ENCODE measurements at places on chromosomes 7 and 10.
A peak's percentile ranks its signal among the peaks of the same experiment; 100 is the strongest.

- H3K36me3 ChIP-seq: peaks cover 26% of the 10 kb centered on the region
- H3K4me3 ChIP-seq: peak overlapping the region; percentile 93
- H3K27ac ChIP-seq: peak overlapping the region; percentile 91
- peaks cover 3% of the 10 kb centered on the region for H3K4me1 ChIP-seq
- H3K27me3 ChIP-seq: no peaks in the 10 kb centered on the region
These were observed 666 bp downstream of the HNRNPF start for GRCh38 chr10:43408331-43408709.

GRCh38 chr7:88599528-88599927 is 160.0 kb upstream of the ZNF804B start:
- peak; percentile 1 for DNase-seq
- H3K27me3 ChIP-seq: no peaks in the 10 kb centered on the region
- no peaks in the 10 kb centered on the region for H3K4me1 ChIP-seq
- no peak overlapping the region for H3K27ac ChIP-seq

DNA sequence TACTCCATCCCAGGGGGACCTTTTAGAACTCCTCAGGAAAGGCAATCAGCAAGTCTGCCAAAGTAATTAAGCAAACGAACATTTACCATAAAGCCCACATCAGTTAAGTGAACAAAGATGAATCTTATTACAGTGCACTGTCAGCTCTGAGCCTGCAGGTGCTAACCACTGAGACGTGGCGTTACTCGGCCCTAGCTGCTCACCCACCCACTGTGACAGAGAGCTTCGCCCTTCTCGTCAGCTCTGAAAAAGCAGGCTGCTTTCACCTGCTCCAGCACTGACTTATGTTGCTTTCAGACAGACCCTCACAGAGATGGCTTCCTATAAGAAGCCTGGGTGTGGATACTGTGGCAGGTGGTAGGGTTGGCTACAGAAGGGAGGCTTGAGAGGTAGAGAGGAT is 57.7 kb upstream of the KCNIP2 start:
- H3K4me1 ChIP-seq: peaks cover 8% of the 10 kb centered on the region
- no peak overlapping the region for H3K4me3 ChIP-seq
- H3K27ac ChIP-seq: no peak overlapping the region
- no peaks in the 10 kb centered on the region for H3K27me3 ChIP-seq

GRCh38 chr10:116669832-116670644 is 49.3 kb downstream of the PNLIPRP2 start:
- no peak overlapping the region for H3K27ac ChIP-seq
- peaks cover 11% of the 10 kb centered on the region for H3K4me1 ChIP-seq
- no peaks in the 10 kb centered on the region for H3K36me3 ChIP-seq
- H3K27me3 ChIP-seq: peaks cover 38% of the 10 kb centered on the region
- H3K4me3 ChIP-seq: peak overlapping the region; percentile 87

- peak overlapping the region; percentile 44 for H3K27ac ChIP-seq
- H3K27me3 ChIP-seq: no peaks in the 10 kb centered on the region
- peaks cover 68% of the 10 kb centered on the region for H3K36me3 ChIP-seq
- peak overlapping the region; percentile 96 for H3K4me3 ChIP-seq
- no peak for DNase-seq
- H3K4me1 ChIP-seq: peaks cover 9% of the 10 kb centered on the region
These were observed 329 bp downstream of the NOLC1 start for GRCh38 chr10:102152545-102152890.

- no peaks in the 10 kb centered on the region for H3K27me3 ChIP-seq
- no peak for DNase-seq
- H3K4me3 ChIP-seq: no peak overlapping the region
- H3K4me1 ChIP-seq: peaks cover 2% of the 10 kb centered on the region
These were observed 149.0 kb downstream of the ARHGAP21 start for GRCh38 chr10:24574578-24575155.
